Fibroblast of skin of left biceps (primary cell): ENCODE measurements at places on chromosomes 11 and 22.

DNA sequence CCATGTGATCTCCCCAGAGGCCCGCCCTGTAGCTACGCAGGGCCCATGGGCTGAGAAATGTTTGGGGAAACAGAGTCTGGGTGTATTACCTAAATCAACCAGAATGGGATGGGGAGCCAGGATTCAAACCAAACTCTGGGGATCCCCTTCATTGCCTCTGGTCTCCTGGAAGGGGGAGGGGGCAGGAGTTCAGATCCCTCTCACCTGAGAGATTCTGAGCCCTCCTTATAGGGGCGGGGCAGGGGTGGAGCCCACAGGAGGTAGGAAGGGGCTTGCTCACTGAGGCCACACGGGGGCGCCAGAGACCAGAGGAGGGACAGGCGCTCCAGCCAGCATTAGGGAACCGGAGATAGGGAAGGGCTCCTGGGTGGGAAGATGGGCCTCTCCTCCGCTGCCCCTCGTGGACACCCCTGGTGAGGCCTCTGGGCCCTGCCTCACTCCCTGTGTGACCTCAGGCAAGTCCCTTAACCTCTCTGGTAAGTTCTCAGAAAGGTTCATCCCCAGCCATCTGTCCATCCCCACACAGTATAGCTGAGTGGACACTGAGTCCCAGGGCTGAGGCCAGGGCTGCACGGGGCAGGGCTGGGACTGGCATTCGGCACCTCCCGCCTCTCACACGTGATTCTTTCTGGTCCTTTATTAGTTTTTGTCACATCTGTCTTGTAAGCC, 2.7 kb upstream of the CDC42BPG start:
- peak; percentile 67 for DNase-seq

DNA sequence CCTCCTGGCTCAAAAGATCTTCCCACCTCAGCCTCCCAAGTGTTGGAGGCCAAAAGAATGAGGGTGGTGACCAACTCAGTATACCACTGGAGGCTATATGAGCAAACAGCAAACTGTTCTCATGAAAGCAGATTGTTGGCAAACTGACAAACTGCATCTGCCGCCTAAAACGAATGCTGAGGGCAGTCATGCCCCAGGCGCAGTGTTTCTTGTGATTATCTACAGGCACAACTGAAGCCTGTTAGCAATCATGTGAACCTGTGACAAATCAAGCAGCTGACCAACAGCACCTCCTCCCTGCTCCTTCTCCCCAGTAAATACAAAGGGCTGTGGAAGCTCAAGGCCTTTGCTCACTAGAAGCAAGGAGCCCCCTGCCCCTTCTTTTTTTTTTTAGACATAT, 47.8 kb downstream of the BTBD10 start:
- no peak for DNase-seq

GRCh38 chr11:79296141-79296540, 144.7 kb downstream of the TENM4 start:
- DNase-seq = no peak

DNA sequence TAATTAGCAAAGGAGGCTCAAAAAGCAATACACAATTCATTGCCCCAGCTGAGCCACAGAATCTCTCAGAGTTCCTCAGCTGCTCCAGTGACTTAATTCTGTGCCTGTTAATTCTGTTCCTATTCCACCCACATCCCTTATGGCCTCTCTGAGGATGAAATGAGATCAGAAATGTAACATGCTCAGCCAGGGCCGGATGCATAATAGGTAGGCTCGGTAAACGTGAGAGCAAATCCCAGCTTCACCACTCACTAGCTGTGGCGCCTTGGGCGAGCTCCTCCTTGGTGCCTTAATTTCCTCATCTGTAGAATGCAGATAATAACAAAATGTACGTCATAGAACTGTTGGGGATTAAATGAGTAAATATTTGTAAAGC, 42.8 kb upstream of the DKK3 start:
- no peak for DNase-seq

DNA sequence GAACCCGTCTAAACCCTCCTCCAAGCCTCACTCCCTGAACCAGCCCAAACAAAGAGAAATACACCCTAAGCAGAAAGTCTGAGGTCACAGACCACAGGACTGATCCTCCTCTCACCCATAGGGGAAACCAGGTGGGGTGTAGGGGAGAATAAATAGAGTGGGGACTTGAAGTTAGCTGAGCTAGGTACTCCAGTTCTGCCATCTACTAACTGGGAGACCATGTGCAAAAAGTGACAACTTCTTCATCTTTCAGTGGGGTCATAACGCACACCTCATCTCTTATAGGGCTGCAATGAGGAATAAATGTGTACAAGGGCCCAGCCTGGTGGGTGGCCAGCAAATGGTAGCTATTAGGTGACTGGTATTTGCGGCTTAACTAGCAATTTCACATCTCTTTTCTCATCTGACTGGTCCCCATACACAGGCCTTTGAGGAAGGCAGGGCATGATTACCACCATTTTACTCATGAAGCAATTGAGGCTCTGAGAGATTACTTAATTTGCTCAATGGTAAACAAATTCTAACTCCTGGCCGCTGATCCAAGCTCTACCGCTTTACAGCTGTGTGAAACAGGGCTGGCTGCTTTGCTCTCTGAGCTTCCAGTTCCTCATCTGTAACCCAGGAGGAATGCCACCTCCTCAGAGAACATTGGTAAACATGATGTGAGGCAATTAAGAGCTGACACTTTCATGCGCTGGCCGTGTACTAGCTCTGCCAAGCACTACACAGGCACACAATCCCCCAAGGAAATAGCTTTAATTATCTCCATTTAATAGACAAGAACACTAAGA, 16.6 kb downstream of the TBC1D10A start:
- DNase-seq = no peak

- DNase-seq = no peak
Observed at GRCh38 chr22:20465759-20466077, 28.1 kb upstream of the SCARF2 start.

DNA sequence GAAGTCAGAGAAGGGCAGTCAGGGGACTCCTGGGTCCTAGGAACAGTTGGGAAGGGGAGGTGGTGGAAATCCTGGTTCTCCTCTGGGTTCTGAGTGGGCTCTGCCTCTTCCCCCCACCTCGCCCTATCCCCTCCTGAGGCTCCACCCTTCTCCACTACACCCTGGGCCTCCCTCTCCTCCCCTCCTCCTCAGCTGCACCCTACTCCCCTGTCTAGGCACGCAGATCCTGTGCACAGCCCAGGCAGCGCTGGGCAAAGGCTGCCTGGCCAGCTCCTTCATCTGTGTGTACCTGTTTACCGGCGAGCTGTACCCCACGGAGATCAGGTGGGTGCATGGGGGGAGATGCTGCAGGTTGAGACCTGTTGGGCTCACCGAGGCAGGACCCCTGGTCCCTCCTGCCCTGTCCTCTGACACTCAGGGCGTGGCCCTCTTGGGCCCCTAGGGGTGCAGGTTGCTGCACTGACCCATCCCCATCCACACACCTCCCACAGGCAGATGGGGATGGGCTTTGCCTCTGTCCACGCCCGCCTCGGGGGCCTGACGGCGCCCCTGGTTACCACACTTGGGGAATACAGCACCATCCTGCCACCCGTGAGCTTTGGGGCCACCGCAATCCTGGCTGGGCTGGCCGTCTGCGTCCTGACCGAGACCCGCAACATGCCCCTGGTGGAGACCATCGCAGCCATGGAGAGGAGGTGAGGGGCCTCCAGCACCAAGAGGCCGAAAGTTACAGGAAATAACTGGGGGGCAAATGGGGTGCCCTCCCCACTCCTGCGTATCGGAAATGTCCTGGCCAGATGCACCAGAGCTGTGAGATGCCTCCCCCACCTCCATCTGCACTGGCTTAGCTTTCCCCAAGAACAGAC, 25.3 kb upstream of the POLA2 start:
- no peak for DNase-seq

- no peak for DNase-seq
Observed at GRCh38 chr11:76102802-76103201, 103.5 kb downstream of the WNT11 start.

DNA sequence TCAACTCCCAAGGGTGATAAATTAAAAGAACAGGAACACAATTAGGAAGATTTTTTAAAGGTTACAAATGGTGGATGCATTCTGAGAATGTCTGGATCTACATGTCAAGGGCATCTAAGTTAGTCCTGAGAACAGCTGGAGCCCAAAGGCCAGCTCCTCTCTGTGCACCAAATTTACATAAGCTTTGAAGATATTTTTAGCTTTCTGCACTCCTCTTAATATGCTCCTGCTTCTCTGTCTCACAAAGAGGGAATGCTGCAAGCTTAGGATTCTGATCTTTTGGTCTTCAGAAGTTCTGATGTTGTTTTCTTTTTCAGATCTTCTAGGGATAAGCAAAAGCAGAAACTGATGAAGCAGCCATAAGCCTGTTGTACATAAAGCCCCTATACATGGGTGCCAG, 309.8 kb upstream of the NCAM1 start:
- DNase-seq = no peak

DNA sequence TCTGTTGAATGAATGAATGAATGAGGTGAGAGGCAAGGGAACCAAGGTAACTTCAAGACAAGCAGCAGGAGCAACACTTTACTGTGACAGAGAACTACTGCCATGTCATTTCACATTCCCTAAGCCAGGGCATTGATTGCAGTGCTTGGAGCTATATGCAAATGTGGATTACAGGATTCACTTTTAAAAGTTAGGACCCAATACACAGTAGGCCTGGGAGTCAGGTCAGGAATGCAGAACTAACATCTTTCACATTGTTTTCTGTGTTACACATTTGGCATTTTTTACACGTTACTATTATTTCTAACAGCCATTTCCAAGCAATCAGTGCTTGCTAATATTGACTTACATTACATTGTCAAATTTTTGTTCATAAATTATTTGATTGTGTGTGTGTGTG, 26.2 kb upstream of the ME3 start:
- DNase-seq = no peak

GRCh38 chr11:65381716-65382032, 772 bp downstream of the SLC25A45 start:
- no peak for DNase-seq

DNA sequence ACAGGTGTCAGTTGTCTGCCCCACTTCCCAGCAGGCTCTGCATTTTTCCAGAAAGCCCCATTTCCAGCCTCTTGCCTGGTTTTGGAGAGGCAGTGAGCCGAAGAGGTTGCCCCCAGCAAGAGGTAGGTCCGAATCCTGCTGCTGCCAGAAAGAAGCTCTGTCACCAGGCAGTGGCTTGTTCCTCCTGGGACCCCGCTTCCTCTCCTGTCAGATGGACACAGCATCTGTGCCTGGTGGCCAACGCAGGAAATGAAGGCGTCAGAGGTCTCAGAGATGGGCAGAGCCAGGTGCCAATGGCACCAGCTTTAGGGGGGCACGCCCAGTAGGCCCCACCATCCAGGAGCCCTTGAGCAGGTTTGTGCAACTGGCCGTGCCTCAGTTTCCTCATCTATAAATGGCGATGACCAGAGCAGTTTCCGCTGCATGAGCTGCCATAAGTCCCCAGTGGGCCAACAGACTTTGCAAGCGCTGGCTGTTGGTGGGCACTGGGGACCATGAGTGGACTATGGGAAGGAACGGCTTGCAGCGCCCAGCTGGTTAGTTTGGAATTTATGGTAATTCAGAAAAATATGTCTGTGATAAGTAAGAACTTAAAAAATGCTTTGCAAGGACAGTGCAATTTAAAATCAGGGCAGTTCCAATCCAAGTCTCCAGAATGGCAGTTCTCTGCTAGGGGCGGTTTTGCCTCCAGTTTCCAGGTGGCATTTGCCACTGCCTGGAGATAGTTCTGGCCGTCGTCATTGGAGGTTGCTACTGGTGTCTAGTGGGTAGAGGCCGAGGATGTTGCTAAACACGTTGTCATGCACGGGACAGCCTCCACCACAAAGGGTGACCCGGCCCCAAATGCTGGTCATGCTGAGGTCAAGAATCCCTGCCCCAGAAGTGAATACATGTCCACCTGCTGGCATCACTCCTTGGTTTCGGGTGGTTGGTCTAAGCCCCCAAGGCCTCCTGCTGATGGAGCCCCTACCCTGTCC, 2.3 kb upstream of the OSBPL5 start:
- no peak for DNase-seq

DNA sequence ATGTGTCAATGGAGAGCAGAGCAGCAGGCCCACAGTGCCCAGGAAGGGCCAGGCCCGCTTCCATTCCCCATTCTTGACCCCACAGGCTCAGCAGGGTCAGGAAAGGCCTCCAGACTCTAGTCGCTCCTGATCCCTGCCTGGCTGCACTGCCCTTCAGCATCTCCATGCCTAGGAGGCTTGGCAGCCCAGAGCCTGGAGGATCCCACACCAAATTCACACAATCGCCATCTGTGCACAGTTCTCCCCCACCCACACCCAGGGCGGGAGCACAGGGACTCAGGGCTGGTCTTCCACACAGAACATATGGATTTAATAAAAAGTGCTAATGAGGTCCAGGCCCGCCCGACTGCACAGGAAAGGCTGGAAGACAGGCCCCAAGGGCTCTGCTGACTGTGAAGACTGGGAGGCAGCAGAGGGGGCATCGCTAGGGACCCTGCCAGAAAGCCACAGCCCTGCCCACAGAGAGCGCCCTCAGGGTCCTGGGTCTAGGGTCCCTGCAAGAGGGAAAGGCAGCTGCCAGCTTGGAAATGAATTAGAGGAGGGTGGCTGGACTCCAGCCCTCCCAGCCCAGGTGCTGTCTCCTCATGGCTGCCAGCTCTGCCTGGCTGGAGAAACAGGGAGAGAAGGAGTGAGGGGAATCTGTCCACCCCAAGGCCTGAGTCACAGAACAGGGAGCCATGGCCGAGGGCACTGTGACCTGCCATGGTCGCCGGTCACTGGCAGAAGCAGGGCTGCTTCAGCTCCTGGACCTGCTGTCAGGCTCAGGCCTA, 39.7 kb downstream of the DKK3 start:
- DNase-seq = peak; percentile 82

DNA sequence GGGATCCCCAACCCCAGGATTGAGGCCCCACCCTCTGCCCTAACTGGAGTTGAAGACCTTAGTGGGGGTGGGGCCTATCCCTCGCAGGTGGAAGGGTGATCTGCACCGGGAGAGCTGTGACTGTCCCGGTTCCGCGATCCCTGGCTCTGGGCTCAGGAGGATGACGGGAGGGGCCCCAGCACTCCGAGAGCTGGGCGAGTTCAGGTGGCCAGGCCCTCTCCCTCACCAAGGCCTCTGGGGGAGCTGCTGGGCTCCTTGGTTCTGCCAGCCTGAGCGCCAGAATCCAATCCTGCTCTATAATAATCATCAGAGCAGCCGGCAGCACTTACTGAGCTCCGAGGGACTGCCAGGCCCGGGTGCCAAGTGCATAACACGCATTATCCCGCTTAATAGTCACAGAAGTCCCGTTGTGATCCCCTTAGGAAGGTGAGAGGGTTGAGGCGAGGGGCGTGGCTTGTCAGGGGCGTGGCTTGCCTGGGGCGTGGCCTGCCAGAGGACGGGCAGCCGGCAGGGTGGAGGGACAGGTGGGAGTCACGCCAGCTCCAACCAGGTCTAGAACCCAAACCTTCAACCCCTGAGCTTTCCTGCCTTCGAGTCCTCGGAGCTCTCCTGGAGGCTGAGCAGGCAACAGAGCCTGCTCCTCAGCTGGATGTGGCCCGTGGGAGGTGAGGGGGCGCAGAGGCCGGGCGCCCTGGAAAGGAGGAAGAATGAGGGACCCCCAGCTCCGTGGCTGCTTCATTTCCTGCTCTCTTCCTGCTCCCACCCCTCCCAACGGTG, 7.3 kb upstream of the SYT7 start:
- no peak for DNase-seq

- no peak for DNase-seq
Observed at GRCh38 chr22:48919851-48920589, 907.7 kb downstream of the BRD1 start.
